T-helper 17 cell (primary cell): ENCODE measurements at places on chromosomes 13 and 19. TPM values are rescaled to one million over a fixed set of nuclear protein-coding genes. Genes with fewer than 3 reads are reported as not detected.

- DNase-seq = no peak
These were observed 214.6 kb upstream of the SERP2 start for GRCh38 chr13:44158881-44159632.

- DNase-seq = no peak
These were observed 9.5 kb upstream of the MBNL2 start for GRCh38 chr13:97212601-97213040.

- DNase-seq = no peak
These were observed 78.2 kb downstream of the RASA3 start for GRCh38 chr13:114054264-114054663.

DNA sequence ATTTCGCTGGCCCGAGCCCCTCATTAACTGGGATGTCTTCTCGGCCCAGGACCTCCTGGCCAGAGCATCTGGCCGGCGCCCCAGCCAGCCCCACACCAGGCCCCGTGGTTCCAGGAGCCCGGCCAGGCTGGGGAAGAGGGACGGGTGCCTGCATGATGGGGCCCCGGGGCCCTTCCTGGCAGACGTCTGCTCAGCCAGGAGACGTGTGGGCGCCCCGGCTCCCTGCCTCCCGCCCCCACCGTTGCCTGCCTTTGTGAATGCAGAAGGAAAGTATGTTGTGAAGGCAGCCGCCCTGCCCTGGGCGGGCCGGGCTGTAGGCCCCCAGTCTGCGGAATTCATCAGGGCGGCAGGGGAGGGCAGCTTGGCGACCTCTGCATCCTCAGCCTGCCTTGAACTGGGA, 4.4 kb upstream of the COMP start:
- DNase-seq = no peak

GRCh38 chr19:39679056-39679790, 23.5 kb downstream of the LGALS16 start:
- DNase-seq = no peak

GRCh38 chr19:4376028-4376670, 24.2 kb downstream of the SH3GL1 start:
- DNase-seq = no peak

DNA sequence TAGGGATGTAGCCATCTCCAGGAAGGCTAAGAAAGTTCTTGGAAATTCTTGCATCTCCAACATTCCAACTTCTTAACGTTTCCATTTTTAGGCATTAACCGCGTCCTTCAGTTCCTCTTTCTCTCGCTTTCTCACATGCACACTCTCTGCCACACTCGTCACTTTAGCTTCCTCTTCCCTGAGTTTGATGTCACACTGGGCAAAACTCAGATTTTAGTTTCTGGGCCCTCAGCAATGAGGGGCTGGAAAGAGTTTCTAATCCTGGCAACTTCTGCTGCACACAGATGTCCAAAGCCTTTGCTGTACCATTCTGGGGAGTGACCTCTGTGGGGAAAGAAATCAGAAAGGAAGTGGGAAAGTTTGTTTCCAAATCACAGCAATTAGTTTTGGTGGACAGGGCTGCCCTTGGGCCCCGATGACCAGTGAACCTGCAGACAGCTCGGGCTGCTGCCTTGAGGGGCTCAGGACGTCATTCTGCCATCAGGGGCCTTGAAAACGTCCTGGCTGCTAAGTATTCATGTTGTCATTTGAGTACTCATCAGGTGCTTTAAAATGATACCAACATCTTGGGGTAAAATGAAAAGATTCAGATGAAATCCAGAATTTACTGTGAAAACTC, 89.3 kb downstream of the KL start:
- DNase-seq = no peak

DNA sequence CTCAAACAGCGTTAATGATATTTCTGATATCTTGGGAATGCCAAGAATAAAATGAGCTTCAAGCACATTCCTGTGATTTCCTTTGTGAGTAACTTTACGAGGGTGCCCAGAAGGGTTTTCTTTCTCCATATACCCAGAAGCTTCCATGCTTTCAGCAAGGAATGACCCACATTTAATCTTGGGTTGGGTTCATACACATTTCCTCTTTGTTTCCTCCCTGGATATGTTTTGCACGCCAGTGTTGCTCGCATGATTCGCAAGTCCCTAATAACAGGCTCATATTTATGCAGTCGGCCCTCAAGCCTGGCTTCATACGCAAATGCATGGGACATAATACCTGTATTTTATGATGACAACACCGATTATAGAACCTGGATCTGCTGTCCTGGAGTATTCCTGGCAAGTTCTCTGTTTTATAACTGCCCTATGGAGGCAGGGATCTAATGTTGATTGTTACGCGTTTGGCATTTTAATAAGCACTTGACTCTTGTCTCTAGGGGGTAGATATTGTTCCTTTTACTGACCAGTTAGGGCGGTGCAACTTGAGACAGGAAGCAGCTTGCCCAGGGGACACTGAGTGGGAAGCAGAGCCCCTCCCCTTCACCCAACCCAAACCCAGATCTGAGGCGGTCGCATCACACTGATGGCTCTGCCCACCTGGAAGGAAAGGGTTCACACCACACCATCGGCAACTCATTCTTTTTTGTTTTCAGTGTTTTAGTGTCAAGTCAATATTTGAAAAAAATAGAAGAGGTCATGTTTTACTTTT, 220.4 kb upstream of the SOX1 start:
- DNase-seq = no peak

- DNase-seq = no peak
These were observed 43.2 kb downstream of the DCLK1 start for GRCh38 chr13:36088001-36088400.

CPB2 gene
- not detected for total RNA-seq

FBXO17 gene
- total RNA-seq = not detected

PPFIA3 gene
- 3.9 TPM for total RNA-seq

CGB3 gene
- total RNA-seq = not detected
